Left lung (tissue), 14 donors: ENCODE measurements at places on chromosomes 2 and 18. TPM values are rescaled to one million over a fixed set of nuclear protein-coding genes. Genes with fewer than 3 reads are reported as not detected.
A peak's percentile ranks its signal among the peaks of the same experiment; 100 is the strongest.

GRCh38 chr2:237475704-237476141 lies 11.3 kb upstream of the MLPH start:
- DNase-seq: no peak
- H3K27me3 ChIP-seq: peaks cover 32% of the 10 kb centered on the region
- peak overlapping the region; percentile 98 for H3K27ac ChIP-seq
- peaks cover 23% of the 10 kb centered on the region for H3K4me1 ChIP-seq
- no peaks in the 10 kb centered on the region for H3K36me3 ChIP-seq
- peak overlapping the region; percentile 54 for H3K4me3 ChIP-seq

Gene SLC30A3
- 0.39 TPM for total RNA-seq

- no peaks in the 10 kb centered on the region for H3K4me1 ChIP-seq
- no peak overlapping the region for H3K27ac ChIP-seq
- no peak overlapping the region for H3K4me3 ChIP-seq
- H3K36me3 ChIP-seq: no peaks in the 10 kb centered on the region
- H3K27me3 ChIP-seq: no peaks in the 10 kb centered on the region
Observed at GRCh38 chr18:69082499-69082898, 284.6 kb downstream of the CCDC102B start.

DNA sequence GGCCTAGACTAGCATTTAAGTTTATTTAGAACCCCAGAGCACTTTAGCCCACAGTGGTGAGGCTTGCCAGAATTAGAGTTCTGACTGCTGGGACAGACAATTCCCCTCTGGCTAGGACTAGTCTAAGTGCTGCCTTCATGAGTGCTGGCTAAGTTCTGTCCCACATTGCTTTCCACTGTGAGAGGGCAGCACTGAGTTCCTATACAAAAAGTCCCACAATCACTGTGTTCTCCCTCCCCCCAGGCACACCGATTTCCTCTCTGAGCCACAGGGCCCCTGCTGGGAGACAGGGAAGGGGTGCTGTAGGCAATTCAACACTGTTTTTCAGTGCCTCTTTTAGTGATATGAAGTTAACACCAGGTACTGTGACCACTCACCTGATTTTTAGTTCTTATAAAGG lies 310.9 kb downstream of the DLGAP1 start:
- no peak overlapping the region for H3K4me3 ChIP-seq
- no peak overlapping the region for H3K27ac ChIP-seq
- no peak for DNase-seq
- H3K4me1 ChIP-seq: no peaks in the 10 kb centered on the region
- H3K27me3 ChIP-seq: no peaks in the 10 kb centered on the region
- no peaks in the 10 kb centered on the region for H3K36me3 ChIP-seq

DNA sequence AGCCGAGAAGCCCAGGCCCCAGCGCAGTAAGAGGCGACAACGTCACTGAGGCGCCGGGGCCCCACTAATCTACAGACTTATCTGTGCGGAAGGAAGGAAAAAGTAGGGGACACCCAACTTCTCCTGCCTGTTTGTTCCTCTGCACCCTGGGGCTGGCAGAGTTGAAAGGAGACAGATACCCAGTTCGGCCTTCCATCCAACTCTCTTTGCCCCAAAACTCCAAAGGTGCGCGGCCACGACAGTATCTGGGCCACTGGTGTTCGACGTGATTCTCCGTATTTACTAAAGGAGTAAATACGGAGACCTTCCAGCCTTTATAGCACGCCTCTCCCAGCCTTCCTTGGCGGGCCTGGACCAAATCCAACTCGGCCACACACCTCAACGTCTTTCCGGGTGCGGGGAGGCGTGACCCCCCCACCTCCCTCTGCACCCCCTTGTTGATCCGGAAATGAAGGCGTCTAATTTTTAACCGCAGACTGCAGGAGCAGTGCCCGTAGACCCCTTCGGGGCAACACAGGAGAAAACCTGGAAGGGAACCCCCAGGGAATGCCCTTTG lies 1.6 kb downstream of the SMAD7 start:
- H3K4me1 ChIP-seq: peaks cover 50% of the 10 kb centered on the region
- H3K27me3 ChIP-seq: no peaks in the 10 kb centered on the region
- no peak for DNase-seq

Gene GNAL
- total RNA-seq: 1.8 TPM

- H3K4me3 ChIP-seq: no peak overlapping the region
- H3K36me3 ChIP-seq: no peaks in the 10 kb centered on the region
- no peak for DNase-seq
- H3K4me1 ChIP-seq: no peaks in the 10 kb centered on the region
- H3K27me3 ChIP-seq: no peaks in the 10 kb centered on the region
Observed at GRCh38 chr18:41695441-41695840, 259.6 kb upstream of the PIK3C3 start.

GRCh38 chr2:8122520-8122919 lies 559.3 kb upstream of the ID2 start:
- no peaks in the 10 kb centered on the region for H3K27me3 ChIP-seq
- no peak for DNase-seq
- H3K27ac ChIP-seq: no peak overlapping the region
- H3K36me3 ChIP-seq: no peaks in the 10 kb centered on the region
- peaks cover 6% of the 10 kb centered on the region for H3K4me1 ChIP-seq
- H3K4me3 ChIP-seq: no peak overlapping the region

GRCh38 chr2:237878-238277 lies 26.0 kb downstream of the SH3YL1 start:
- peaks cover 27% of the 10 kb centered on the region for H3K36me3 ChIP-seq
- H3K4me3 ChIP-seq: no peak overlapping the region
- no peak overlapping the region for H3K27ac ChIP-seq
- H3K27me3 ChIP-seq: no peaks in the 10 kb centered on the region

Gene LAMA3
- total RNA-seq: 42.8 TPM

DNA sequence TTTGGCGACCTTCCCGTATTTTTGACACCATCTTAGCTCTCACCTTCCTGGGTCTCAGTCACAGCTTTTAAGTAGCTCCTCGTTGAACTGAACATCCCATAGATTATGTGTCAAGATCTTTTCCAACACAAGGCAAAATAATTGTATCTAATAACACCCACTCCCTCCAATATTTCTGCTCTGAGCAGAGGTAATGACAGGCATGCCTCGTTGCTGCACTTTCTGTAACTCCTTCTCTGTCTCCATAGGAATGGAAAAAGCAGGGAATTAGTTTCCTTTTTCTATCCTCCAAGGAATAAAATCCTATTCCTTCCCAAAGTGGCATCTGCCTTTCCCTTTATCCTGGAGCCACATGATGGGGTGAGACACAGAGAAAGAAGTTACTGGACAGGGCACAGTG lies 174.0 kb upstream of the CDH20 start:
- H3K36me3 ChIP-seq: no peaks in the 10 kb centered on the region
- H3K4me1 ChIP-seq: no peaks in the 10 kb centered on the region
- no peak overlapping the region for H3K27ac ChIP-seq

Gene SLC23A3
- total RNA-seq: 4.4 TPM

GRCh38 chr2:62654423-62654791 lies 51.1 kb upstream of the EHBP1 start:
- DNase-seq: no peak
- H3K27ac ChIP-seq: no peak overlapping the region
- H3K36me3 ChIP-seq: no peaks in the 10 kb centered on the region
- no peak overlapping the region for H3K4me3 ChIP-seq
- no peaks in the 10 kb centered on the region for H3K27me3 ChIP-seq

DNA sequence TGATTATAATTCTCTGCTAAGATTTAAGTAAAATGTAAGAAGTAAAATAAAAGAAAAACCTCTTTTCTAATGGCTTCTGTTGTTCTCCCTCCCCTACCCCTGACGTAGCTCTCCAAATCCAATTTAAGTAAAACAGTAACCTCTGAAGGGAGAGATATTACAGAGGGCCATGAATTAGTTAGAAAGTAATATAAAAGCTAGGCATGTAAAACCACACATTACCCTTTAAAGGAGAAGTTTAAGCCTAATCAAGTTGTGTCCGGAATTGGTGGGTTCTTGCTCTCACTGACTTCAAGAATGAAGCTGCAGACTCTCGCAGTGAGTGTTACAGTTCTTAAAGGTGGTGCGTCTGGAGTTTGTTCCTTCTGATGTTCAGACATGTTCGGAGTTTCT lies 116.9 kb upstream of the SCN7A start:
- no peaks in the 10 kb centered on the region for H3K36me3 ChIP-seq
- no peak overlapping the region for H3K27ac ChIP-seq
- H3K27me3 ChIP-seq: no peaks in the 10 kb centered on the region
- H3K4me1 ChIP-seq: no peaks in the 10 kb centered on the region
- no peak overlapping the region for H3K4me3 ChIP-seq

Gene PID1
- total RNA-seq: 47.8 TPM

DNA sequence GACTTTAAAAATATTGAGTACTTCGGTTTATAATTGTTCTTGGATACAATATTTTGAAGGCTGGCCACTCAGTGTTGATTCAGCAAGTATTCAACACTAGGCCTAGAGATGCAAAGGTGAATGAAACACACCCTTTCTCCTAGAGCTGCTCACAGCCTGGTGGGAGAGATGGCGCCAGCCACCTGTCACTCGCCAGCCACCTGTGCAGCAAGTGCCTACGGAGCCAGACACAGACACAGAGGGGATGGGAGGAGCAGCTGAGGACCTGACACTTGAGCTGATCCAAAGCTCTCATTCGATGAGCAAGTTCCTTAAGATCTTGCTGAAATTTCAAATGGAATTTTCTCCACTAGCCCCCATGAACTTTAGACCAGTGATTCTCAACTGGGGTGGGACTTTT lies 151.1 kb upstream of the RIOK3 start:
- H3K27ac ChIP-seq: no peak overlapping the region
- H3K36me3 ChIP-seq: no peaks in the 10 kb centered on the region
- H3K4me3 ChIP-seq: no peak overlapping the region
- no peak for DNase-seq
- H3K4me1 ChIP-seq: peaks cover 12% of the 10 kb centered on the region

- no peak overlapping the region for H3K27ac ChIP-seq
- peaks cover 5% of the 10 kb centered on the region for H3K27me3 ChIP-seq
- no peaks in the 10 kb centered on the region for H3K4me1 ChIP-seq
- no peak overlapping the region for H3K4me3 ChIP-seq
- DNase-seq: no peak
- H3K36me3 ChIP-seq: no peaks in the 10 kb centered on the region
Observed at GRCh38 chr18:67199993-67200617, 316.4 kb downstream of the DSEL start.

DNA sequence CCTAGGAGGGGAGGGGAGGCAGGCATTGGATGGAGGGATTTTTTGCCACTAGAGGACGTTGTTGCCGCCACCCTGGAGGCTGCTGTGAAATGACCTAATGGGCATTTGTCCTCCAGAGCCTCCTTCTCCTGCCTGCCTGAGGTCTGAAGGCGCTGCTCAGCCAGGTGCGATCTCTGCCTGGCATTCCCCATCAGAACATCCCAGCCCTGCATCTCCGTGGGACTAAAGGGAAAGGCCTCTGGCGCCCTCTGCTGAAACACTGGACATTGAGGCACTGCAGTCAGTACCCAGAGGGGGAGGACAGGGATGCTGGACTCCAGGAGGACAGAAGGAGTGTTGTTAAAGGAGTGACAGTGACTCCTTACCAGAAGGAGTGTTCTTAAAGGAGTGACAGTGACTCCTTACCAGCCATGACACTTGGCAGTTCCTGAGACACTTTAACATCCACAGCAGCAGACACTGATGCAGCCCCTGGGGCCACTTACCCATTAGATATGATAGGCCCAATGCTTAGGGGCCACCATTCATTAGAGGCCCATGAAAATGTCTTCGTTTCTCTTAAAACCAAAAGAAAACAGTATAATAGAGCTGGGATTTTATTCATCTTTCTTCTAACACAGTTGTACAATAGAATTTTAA lies 17.0 kb downstream of the THNSL2 start:
- H3K27me3 ChIP-seq: peaks cover 2% of the 10 kb centered on the region
- no peak for DNase-seq
- H3K4me1 ChIP-seq: no peaks in the 10 kb centered on the region
- H3K4me3 ChIP-seq: no peak overlapping the region
- no peaks in the 10 kb centered on the region for H3K36me3 ChIP-seq

Gene FLACC1
- 2.0 TPM for total RNA-seq

DNA sequence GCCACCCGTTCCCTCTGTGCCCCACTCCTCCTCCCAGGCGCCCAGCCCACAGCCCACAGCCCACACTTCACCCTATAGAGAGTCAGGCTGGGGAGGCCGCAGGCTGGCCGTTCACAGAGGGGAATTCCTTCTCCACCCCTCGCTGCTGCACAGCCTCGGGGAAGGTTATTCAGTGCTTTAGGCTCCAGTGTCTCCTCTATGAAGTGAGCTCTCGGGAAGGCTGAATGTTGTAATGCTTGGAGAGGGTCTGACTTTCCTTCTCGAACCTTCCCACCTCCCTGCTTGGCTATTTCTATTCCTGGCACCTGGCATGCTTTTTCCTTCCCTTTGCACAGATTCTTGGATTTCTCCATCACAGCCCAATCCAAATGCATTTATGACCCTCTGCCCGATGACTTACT lies 62.5 kb upstream of the SMAD7 start:
- no peaks in the 10 kb centered on the region for H3K27me3 ChIP-seq
- no peak overlapping the region for H3K4me3 ChIP-seq
- no peaks in the 10 kb centered on the region for H3K4me1 ChIP-seq

Gene SP140L
- total RNA-seq: 24.9 TPM

- no peaks in the 10 kb centered on the region for H3K4me1 ChIP-seq
- no peaks in the 10 kb centered on the region for H3K27me3 ChIP-seq
- H3K27ac ChIP-seq: no peak overlapping the region
- no peak overlapping the region for H3K4me3 ChIP-seq
- DNase-seq: no peak
- no peaks in the 10 kb centered on the region for H3K36me3 ChIP-seq
Observed at GRCh38 chr2:167833294-167833693, 414.1 kb downstream of the STK39 start.

GRCh38 chr2:205947621-205948495 lies 138.1 kb downstream of the INO80D start:
- DNase-seq: peak; percentile 95
- H3K4me1 ChIP-seq: no peaks in the 10 kb centered on the region
- no peak overlapping the region for H3K27ac ChIP-seq
- no peaks in the 10 kb centered on the region for H3K36me3 ChIP-seq

Gene ELP2
- 55.6 TPM for total RNA-seq

Gene IL1F10
- total RNA-seq: not detected

Gene CHRND
- not detected for total RNA-seq

DNA sequence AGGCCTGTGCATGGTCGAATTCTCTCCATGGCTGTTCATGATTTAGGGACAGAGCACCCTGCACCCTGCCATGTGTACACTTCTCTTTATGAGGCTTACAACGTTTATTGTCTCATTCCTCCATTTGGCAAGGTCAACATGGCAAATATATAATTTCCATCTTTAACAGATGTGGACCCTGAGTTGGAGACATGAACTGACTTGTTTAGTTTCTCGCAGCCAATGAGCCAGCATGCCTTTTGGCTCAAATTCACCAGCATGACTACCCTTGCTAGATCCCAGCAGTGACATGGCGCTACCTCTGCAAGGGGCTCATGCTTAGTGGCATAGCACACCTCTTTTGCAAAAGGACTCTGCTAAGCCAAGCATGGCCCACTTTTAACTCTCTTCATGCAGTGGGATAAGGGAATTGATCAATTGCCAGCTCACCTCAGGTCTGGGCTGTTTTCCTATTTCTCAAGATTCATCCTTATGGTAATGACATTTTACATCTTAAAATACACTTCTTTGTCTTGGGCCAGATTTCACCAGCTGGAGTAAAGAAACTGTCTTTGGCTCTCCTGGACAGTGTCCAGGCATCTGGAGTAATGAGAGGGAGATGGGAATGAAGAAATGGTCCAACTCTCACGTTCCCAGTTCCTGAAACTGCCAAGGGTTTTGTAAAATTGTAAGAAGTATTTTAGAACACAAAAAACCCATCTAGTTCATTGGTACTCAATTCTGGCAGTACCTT lies 159.5 kb downstream of the SETBP1 start:
- peak; percentile 71 for DNase-seq
- H3K27me3 ChIP-seq: no peaks in the 10 kb centered on the region
- H3K27ac ChIP-seq: no peak overlapping the region
- H3K36me3 ChIP-seq: no peaks in the 10 kb centered on the region
- no peak overlapping the region for H3K4me3 ChIP-seq

Gene ABCG8
- not detected for total RNA-seq

GRCh38 chr18:53457068-53457467 lies 767.4 kb downstream of the MBD2 start:
- H3K27ac ChIP-seq: no peak overlapping the region
- no peak overlapping the region for H3K4me3 ChIP-seq
- H3K4me1 ChIP-seq: no peaks in the 10 kb centered on the region
- H3K36me3 ChIP-seq: no peaks in the 10 kb centered on the region
- no peaks in the 10 kb centered on the region for H3K27me3 ChIP-seq
